SW480 (cell line): ENCODE measurements at places on chromosomes 2 and 18.
A peak's percentile ranks its signal among the peaks of the same experiment; 100 is the strongest.

DNA sequence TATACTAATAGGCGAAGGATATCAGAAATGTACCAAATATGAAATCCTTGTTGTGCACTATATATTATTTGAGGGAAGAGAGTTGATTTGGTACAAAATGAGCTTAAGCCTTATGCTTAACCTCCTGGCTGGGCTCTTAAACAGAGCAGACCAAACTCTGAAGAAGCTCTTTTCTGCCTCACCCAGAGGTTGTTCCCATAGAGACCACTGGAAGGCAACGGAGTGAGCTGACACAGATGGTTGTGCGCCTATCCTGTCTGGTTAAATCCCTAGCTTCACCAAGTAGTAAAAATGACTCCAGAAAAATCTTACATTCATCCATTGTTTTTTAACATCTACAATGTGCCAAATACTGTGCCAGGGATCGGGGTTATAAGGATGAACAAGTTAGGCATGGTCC is 55.9 kb upstream of the NOL4 start:
- no peak for DNase-seq

- peak; percentile 1 for DNase-seq
These were observed 182.1 kb upstream of the CCDC68 start for GRCh38 chr18:55141318-55141717.

DNA sequence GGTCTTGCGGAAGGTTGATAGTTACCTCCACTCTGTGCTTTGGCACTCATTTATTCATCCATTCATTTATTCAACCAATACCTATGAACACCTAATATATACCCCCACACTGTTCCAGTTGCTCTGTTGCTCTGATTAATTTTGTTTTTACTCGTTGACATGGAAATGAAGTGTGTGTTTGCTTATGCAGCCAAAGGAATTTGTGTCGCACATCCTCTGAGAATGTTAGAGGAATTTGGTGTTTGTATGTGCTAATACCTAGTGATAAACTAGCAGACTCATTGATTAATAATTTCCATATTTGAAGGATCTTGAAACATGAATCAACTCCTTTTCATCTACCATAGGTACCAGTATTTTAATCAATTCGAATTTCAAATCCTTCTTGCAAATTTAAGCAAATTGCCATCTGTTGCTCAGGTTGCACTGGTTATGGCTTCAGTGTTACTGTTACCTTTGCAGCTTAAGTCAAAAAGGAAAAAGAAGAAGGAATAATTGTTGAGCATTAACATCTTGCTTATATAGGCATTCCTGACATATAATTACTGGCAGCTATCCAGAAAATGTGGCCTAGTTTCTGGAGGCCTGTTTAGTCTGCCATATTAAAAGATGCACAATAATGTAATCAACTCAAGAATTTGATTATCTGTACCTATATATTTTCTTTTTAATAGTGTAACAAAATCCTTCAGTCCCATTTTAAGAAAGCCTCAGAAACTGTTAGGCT is 25.7 kb upstream of the CRIM1 start:
- no peak for DNase-seq

- DNase-seq, result no peak
These were observed 40.1 kb downstream of the KCTD18 start for GRCh38 chr2:200469708-200470211.
